Urinary bladder (tissue), 4 donors: ENCODE measurements at places on chromosomes 1 and 21. TPM values are rescaled to one million over a fixed set of nuclear protein-coding genes. Genes with fewer than 3 reads are reported as not detected.

The NBPF3 gene
- polyA plus RNA-seq = 4.4 TPM

The HSF2BP gene
- 0.37 TPM for polyA plus RNA-seq

The UMODL1 gene
- polyA plus RNA-seq = not detected

The SELL gene
- polyA plus RNA-seq = 2.2 TPM

- no peak for DNase-seq
Measured at GRCh38 chr1:84675106-84675505, 15.2 kb downstream of the SSX2IP start.

DNA sequence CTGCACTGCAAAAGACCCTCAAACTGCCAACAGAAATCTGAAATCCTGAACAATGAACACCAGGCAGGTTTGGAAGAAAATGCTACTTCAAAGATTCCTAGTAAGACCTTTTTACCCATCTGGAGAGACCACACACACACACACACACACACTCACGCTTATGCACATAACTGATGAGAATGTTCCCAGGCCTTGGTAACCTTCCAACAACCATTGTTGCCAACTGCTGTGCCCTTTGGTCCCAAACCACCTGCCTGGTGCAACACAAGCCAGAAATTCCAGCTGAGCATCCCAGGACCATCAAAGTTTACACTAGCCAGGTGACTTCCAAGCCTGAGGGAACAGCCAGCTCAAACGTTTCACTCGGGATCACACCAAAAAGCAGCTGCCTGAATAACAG lies 56.9 kb downstream of the SEC16B start:
- DNase-seq = no peak

DNA sequence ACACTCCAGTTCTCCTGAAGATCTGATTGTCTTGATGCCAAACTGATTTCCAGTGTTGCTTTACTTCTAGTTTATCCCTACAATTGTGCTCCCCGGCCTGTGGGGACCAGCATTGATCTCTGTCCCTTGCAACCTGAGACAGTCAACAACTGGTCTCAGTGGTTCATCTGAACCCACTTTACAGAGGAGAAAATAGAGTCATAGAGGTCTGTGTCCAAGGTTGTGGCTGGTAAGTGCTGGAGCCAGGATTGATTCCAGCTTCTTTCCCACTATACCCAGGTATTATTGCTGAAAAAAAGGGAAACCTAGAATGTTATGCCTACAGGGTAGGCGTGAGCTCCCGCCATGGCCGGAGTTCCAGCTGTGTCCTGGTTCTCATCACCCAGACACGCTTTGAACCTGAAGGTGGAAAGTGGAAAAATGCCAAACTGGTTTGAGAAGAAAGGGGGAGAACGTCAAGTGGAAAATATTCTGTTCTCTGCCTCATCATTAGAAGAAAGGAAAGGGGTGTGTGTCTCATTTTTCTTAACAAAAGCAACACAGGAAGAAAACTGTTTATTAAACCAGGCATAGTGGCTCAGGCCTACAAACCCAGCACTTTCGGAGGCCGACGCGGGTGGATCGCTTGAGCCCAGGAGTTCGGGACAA lies 60.7 kb upstream of the ITPKB start:
- DNase-seq = no peak

DNA sequence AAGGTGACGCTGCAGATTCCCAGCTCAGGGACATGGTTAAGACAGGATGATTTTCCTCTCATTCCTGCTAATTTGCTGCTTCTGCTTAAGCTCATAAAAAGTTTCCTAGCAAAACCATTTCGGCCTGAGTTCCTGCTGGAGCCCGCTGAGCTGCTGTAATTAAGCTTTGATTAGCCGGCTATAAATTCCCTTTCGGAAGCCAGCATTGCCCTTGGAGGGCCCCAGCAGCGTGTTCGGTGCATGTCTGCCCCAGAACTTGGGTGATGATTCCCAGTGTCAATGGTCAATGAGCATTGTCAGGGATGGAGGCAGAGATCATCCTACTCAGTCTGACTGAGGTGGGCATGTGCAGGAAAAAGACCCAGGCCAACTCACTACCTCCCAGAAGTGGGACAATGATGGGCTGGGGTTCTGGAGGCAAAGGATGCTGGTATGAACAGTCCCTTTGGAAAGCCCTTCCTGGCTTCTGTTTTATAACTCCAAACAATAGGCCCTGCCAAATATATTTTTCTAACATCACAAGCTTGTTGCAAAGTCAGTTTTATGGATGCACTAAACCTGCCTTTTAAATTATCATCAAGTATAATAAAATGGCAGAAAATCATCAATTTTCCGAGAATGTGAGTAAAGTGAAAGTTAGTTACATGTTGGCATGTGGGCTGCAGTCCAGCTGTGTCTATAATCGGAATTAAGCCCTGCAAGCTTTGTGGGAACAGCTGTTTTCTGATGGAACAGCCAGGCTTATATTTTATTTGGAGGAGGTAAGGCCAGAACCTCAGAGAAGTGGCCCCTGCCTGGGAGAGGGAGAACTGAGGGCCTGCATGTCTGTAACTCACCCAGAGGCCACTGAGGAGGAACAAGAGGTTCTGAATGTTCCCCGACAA lies 257.1 kb downstream of the GRIK3 start:
- DNase-seq = peak; percentile 13

GRCh38 chr1:15876357-15877055 lies 29.0 kb downstream of the SPEN start:
- no peak for DNase-seq

DNA sequence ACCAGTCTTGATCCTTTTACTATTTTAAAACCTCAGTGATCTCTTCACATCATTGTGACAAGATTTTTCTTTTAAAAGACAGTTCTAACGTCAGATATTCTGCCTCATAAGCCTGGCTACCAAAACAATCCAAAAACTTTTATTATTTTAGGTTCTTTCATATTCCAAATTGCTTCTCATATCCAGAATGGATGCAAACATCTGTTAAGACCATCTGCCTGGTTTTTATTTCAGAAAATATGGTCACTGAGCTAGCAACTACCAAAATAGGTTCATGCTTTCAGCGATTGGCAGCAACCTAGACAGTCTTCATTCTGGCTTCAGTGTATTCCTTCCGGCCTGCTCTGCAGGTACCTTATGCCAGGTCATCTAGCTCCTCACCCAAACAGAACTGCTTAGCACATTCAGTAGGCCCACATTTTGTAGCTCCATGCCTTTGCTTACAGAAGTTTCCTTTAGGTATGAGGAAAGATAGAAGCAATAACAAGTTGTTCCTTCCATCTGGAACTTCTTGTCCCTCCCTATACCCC lies 59.0 kb upstream of the CACYBP start:
- no peak for DNase-seq

DNA sequence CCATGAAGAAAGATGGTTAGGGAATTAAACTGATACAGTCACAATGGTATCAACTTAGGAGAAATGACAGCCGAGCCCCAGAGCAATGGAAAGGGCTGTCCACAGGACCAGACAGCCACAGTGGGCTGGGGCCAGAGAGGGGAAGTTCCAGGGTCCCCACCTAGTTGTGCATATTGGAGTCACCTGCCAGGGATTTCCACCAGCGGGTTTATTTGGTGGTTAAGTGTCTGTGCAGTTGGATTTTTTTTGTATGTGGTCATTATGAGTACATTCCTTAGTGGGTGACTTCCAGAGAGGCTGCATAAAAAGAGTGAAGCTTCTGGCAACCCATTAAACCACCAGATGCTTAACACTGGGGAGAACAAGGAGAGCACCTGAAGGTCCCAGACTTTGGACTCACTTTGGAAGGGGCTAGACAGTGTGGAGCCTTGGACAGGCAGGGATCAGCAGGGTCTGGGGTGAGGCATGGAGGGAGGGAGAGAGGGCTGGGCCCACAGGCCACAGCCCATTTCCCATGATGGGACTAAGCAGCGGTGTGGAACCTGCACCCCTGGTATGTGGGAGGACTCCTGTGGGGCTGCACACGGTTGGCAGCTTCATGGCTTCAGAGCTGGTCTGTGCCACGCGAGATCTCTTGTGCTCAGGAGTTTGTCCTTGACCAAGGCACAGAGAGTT lies 7.8 kb upstream of the PTTG1IP start:
- DNase-seq = no peak
